Cerebellar cortex (tissue), 1 donor: ENCODE measurements at places on chromosomes 7 and 10.

DNA sequence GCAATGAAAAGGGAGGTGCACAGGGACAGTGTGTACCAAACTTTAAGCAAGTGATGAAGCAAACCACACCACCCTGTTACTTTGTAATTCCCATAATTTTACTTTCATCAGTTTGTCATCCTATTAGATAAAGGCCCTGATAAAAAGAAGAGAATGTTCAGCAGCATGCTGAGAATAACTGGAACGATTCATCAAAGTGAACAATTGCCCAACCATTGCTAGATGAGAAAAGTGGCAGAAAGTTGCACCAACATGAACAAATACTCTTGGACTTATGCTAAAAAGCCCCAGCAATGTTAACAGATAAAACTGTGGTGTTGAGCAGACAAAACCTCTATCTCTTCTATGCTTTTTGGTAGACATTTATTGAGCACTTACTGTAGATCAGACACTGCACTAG is 75.5 kb upstream of the PCGF5 start:
- no peak for DNase-seq

DNA sequence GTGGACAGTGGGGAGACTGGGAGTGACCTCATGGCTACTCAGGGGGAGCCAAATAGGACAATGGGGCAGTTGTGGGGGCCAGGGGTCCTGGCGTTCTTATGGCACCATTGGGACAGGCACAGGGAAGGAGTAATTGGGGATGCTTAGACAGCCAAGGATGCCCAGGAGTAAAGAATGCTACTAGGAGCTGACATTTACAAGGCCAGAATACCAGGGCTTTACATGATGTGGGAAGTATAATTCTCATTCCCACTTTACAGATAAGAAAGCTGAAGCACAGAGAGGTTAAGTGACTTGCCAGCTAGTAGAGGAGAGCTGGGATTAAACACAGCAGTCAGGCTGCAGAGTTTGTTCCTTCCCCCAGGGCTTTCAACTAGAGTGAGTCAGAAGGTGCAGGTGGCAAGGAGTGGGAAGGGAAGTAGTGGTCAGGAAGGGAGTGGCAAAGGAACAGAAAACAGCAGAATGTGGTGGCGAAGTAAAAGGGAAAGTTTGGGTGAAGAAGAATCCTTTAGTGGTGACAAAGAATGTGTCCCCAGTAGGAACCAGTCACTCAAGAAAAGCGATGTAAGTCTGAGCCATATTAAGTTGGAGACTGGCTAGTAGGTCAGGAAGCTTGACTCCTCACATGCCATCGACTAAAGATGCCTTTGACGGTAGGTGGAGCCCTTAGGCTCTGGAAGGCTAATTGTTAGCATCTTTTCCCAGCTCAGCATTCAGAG is 32.8 kb downstream of the CPVL start:
- no peak for DNase-seq

- no peak for DNase-seq
Measured at GRCh38 chr7:81693080-81693479, 76.8 kb downstream of the HGF start.

DNA sequence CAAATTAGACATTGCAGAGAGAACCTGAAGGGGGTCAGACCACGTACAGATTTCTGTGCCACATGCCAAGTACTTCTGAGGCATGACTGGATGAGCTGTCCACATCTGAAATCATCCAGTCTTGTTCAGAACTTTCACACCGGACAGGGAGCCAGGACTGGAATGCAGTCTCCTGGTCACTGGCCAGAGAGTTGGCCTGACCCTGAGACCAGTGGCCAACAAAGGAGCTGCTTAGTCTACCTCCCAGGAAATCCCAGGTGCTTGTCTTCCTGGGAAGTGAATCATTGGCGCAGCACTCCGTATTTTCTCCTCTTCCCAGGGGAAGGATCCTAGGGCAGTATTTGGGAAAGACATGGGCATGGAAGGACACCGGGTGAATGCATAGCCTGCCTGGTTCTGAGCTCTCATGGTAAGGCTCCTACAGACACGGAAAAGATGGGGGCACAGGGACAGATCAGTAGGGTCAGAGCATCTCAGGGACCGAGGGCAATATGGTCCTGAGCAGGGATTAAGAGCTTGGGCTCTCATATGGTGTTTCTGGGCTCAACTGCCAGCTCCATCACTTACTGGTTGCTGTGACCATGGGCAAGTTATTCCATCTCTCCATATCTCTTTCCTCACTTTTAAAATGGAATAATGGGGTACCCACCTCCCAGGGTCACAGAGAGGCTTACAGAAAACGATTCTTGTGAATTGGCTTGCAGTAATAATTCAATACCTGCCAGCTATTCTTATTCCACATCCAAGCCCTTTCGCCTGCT is 1.3 kb upstream of the SCD start:
- DNase-seq, result peak; percentile 37

- no peak for DNase-seq
Measured at GRCh38 chr10:113819989-113820388, 33.9 kb downstream of the DCLRE1A start.

DNA sequence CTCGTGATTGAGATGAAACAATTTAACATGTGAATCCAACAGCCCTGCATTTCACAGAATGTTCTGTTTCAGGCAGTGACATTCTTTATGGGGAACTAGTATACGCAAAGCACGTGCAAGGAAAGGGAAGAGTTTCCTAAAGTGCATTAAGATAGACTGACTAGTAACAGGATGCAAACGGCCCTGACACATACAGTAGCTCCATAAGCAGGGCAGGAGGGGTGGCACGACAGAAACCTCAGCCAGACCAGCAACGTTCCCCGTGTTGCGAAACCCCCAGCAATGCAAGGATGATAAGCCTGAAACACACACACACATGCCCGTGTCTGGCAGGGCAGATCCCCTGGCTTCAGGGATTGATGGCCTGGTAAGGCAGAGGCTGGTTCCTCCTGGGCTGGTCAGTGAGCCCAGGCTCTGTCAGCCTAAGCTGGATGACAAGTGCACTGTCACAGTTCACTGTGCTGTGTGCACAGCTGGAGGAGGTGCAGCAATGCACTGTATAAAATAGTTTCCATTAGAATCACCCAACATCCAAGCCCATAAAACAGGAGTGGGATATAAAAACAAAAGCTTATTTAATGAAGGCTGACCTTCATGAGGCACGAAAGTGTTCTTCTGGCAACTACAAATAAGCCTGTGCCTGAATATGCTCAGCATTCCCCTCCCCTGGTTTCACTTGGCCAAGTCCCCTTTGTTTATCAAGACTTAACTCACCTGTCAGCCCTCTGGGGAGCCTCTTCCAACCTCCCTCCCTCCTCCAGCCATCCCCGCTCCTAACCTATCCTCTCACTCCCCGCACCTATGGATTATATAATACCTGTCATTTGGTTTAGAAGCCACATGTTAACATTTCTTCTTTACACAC is 88.8 kb downstream of the GSAP start:
- DNase-seq, result no peak

DNA sequence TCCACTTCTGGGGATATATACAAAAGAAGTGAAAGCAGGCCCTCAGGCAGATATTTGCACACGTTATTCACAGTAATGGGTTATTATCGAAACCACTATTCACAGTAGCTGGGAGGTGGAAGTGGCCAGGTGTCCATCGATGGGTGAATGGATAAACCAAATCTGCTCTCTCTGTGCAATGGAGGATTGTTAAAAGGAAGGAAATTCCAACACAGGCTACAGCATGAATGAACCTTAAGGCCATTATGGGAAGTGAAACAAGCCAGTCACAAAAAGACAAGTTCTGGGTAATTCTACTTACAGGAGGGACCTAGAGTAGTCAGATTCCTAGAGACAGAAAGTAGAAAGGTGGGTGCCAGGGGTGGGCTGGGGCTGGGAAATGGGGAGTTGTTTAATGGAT is 48.5 kb upstream of the BHLHA15 start:
- no peak for DNase-seq

DNA sequence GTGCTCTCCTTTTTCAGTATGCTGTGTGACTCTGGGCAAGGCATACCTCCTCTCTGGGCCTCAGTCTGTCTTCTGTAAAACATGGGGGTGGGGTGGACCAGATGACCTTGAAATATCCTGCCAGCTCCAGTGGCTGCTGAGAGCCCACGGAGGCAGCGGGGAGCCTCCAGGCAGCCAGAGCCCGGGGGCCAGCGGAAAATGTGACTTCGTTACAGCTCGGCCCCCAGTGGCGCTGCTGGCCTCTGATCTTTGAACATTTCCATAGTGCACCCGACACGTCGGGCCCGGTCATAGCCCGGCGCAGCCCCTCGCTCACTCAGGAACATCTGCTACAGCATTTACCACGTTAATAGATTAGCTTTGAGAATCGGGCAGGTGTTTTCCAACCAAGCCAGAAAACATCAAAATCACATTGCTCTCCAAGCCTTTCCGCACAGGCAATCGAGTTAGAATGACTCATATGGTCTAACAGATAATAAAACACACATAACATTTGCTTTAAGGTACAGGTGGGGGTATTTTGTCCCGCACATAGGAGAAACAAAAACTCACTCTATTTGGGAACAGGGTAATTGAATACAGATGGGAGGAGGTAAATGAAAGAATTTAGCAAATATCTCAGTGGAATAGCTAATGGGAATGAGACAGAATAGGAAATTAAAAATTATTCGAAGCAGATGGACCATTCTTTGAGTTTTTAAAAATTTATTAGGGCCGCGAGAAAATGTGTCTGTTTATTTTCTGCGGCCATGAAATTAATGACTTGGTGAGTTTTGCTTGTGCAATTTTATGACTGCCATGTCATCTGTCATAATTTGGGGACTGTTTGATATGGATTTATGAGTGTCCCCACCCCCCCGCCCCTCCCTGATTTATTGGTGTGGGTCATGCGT is 26.3 kb upstream of the COMTD1 start:
- no peak for DNase-seq

GRCh38 chr10:10532236-10532635 is 485.4 kb upstream of the CELF2 start:
- no peak for DNase-seq

DNA sequence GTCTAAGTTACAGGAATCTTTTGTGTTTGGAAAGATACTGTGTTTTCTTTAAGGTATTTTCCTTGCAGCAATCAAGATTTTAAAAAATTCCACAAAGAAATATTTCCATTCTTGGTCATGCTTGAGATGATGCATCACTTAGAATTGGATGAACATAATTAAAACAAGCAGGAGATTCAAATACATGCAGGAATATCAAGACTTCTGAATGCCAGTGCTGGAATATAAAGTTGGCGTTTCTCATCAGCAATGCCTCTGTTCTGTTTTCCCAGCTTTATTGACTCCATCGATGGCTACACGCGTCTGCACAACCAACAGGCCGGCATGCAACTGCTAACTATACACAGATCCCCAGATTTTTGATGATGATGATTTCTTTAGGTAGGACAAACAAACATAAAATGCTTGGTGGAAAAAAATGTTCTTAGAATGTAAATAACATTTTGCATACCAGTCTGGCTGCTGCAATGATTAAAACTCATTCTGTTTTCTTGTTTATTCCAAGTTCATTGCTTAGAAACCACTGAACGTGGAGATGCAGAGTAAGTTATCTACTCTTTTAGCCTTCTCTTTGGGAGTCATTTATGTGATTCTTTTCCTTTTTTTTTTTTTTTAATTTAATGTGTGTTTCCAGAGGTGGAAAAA is 91.3 kb upstream of the FAM171A1 start:
- no peak for DNase-seq

- no peak for DNase-seq
Measured at GRCh38 chr10:117425974-117426566, 50.8 kb upstream of the PDZD8 start.

DNA sequence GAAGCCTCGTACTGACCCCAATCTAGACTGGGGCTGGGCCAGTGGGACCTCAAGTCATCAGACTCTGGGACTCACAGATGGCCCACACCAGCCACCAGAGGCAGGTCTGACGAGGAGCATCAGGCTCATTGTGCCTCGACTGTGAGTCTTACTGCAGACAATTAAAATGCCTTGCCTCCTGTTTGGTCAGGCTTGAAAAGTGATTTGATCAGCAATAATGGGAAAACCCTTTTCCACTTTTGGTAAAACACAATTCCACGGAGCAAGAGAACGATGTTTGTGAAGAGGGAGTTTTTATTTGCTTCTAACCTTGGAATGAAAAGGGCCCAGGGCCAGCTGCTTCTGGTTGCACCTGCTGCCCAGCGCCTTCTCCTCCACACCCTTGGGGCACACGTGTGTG is 43.9 kb downstream of the C10orf143 start:
- no peak for DNase-seq

GRCh38 chr7:134750083-134751062 is 29.1 kb upstream of the CALD1 start:
- peak; percentile 28 for DNase-seq

DNA sequence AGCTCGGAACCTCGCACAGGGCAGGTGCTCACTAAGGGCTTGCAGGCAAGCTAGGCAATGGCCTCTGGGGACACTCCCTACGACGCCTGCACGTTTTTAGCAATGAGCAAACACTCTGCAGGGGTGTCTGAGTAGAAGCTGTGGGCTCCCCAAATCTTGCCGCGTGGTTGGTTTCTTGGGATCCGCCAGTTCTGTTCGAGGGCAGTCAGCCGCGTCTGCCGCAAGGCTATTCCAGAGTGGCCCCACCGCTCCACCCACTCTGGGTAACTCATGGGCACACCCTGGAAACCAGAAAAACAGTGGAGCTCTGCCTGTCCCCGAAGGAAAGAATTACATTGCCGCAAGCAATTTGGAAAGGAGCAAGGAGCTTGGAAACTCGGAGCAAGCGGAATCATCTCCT is 189.3 kb upstream of the LYZL2 start:
- DNase-seq, result no peak

- DNase-seq, result peak; percentile 4
Measured at GRCh38 chr7:14835384-14835783, 67.2 kb downstream of the DGKB start.

GRCh38 chr10:48902096-48902495 is 37.5 kb downstream of the LRRC18 start:
- no peak for DNase-seq
